ENCODE measurements at places on chromosomes 7 and 10.

- H3K4me1 ChIP-seq: no peaks in the 10 kb centered on the region
- no peaks in the 10 kb centered on the region for H3K36me3 ChIP-seq
- DNase-seq: no peak
- no peak overlapping the region for H3K27ac ChIP-seq
- H3K27me3 ChIP-seq: no peaks in the 10 kb centered on the region
Measured at GRCh38 chr10:121369616-121370015, 228.6 kb downstream of the FGFR2 start.

DNA sequence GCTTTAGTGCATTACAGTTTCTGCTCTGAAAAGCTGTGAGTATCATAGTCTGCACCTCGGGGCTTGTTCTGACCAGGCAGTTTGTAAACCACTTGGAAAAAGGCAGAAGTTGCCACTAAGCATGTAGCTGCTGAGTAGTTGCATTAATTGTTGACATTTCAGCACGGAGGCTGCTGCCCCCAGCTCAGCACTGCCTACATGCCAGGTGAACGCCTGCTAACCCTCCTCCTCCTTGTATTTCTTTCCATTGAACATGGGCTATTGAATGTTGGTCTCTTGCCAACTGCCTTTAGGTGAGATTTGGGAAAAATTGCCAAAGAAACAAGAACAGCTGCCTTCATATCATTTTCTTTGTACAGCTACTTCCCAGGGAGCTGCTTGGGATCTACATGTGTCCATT is 164.2 kb downstream of the RAPGEF5 start:
- no peak for DNase-seq
- H3K4me1 ChIP-seq: no peaks in the 10 kb centered on the region
- H3K27ac ChIP-seq: no peak overlapping the region
- peaks cover 6% of the 10 kb centered on the region for H3K27me3 ChIP-seq
- no peaks in the 10 kb centered on the region for H3K36me3 ChIP-seq
- no peak overlapping the region for H3K4me3 ChIP-seq

DNA sequence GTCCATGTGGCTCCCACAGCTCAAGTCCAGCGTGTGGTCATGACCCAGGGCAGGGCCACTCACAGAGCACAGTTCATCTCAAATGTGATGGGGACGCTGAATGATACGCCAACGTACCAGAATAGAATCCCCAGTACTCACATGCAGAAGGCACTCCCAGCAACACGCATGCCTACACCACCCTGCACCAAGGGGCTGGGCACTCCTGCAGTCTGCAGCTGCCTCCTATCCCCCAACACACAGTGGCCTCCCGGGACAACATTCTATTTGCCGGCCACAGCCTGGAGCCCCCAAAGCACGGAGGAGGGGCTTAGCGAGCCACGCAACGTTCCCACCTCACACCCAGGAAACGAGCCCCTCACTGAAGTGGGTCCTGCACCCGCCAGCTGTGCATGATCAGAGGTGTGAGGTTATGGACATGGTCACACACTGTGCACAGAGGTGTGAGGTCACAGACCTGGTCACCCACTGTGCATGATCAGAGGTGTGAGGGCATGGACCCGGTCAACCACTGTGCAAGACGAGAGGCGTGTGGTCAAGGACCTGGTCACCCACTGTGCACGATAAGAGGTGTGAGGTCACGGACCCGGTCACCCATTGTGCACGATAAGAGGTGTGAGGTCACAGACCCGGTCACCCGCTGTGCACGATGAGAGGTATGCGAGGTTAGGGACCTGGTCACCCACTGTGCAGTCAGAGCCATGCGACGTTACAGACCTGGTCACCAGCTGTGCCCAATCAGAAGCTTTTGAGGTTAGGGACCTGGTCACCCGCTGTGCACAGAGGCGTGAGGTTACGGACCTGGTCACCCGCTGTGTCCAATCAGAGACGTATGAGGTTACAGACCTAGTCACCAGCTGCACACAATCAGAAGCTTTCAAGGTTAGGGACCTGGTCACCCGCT is 182.8 kb downstream of the DIP2C start:
- H3K4me3 ChIP-seq: no peak overlapping the region
- no peaks in the 10 kb centered on the region for H3K36me3 ChIP-seq
- H3K4me1 ChIP-seq: peaks cover 9% of the 10 kb centered on the region
- H3K27me3 ChIP-seq: peaks cover 4% of the 10 kb centered on the region
- no peak for DNase-seq
- H3K27ac ChIP-seq: no peak overlapping the region

- DNase-seq: no peak
- H3K27ac ChIP-seq: peak overlapping the region; percentile 100
- H3K4me1 ChIP-seq: peaks cover 98% of the 10 kb centered on the region
- H3K27me3 ChIP-seq: no peaks in the 10 kb centered on the region
Measured at GRCh38 chr7:158816995-158817394, 12.3 kb downstream of the ESYT2 start.

GRCh38 chr7:1513657-1514095 is 9.5 kb upstream of the INTS1 start:
- H3K36me3 ChIP-seq: no peaks in the 10 kb centered on the region
- H3K4me3 ChIP-seq: no peak overlapping the region
- H3K27me3 ChIP-seq: no peaks in the 10 kb centered on the region
- H3K27ac ChIP-seq: no peak overlapping the region
- DNase-seq: no peak

DNA sequence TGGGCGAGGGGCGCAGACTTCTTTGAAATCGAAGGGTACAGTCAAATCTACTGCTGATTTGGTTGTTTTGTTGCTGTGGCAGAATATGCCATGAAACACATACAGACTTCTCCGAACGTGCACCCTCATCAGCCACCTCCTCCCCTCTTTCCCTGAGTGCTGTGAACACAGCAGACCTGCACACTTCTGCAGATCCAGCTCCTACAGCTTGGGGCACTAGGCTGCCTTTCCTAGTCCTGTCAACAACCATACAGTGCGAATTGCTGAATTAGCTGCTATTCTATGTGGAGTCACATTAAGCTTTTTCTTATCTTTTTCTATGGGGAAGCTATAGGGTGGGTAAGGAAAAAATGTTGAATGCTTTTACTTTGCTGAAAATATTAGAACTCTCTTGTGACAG is 57.5 kb downstream of the COL17A1 start:
- no peak overlapping the region for H3K4me3 ChIP-seq
- H3K27me3 ChIP-seq: no peaks in the 10 kb centered on the region
- peaks cover 31% of the 10 kb centered on the region for H3K36me3 ChIP-seq
- no peak for DNase-seq
- H3K4me1 ChIP-seq: no peaks in the 10 kb centered on the region

- no peak overlapping the region for H3K27ac ChIP-seq
- no peak overlapping the region for H3K4me3 ChIP-seq
- H3K36me3 ChIP-seq: no peaks in the 10 kb centered on the region
- H3K27me3 ChIP-seq: peaks cover 5% of the 10 kb centered on the region
- H3K4me1 ChIP-seq: no peaks in the 10 kb centered on the region
Measured at GRCh38 chr10:10831085-10831484, 186.6 kb upstream of the CELF2 start.
